GM10248 (cell line): ENCODE measurements at places on chromosomes 6 and 20.

DNA sequence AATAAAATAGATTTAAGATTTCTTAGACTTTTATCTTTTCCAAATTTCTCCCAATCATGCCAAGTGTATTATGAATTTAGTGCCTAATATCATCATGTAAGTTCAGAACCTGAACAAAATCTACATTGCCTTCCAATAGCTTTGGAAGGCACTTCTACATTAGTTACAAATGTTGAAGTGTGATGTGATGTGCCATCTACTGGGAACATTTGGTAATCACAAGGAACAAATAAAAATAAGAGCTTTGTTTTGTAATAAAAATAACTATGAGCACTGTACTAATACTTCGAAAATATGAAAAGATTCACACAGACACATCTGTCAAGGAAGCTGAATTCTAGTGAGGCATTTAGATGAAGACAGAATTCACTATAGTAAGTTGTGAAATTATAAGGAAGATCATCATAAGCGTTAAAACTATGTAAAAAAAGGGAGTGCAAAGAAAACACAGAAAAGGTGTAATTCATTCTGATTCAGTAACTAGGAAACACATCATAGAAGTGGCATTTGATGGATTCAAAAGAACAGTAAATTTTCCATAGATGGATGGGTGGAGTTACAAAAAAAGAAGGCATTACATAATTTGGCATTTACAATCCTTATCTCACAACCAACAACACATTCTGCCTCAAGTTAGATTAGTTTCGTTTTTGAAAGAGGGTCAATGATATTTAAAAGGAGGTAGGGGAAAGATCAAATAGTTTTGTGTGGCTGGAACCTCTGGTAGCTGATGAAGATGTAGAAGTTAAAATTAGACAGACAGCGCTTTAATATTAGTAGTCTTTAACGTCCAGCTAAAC lies 161.0 kb downstream of the ASCC3 start:
- DNase-seq = no peak

DNA sequence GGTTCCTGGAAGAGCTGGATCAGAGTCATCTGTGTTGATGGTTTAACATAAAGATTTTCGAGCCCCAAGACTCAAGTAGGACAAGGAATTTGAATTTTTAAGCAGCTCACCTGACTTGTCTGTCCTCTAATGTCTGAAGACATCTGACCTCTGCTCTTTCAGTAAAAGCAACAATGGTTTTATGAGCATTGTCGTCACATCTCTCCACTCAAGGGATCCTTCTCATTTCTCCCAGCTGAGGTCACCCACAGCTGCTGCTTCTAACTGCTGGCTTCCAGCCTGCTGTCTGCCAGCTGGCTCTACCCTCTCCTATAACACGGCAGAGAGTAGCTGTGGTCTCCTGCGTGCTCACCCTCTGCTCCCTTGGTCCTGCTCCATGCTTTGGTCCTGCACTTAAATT lies 24.7 kb upstream of the HDAC2 start:
- DNase-seq = no peak

- no peak for DNase-seq
Measured at GRCh38 chr20:51529758-51530157, 12.8 kb downstream of the NFATC2 start.

DNA sequence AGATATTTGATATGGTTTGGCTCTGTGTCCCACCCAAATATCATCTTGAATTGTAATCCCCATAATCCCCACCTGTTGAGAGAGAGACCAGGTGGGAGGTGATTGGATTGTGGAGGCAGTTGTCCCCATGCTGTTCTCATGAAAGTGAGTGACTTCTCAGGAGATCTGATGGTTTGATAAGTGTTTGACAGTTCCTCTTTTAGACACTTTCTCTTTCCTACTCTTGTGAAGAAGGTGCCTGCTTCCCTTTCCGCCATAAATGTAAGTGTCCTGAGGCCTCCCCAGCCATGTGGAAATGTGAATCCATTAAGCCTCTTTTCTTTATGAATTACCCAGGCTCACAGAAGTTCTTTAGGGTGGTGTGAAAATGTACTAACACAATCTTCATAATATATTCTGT lies 1404.0 kb upstream of the ADGRB3 start:
- DNase-seq = no peak

GRCh38 chr6:170053966-170054661 lies 236.8 kb downstream of the DLL1 start:
- no peak for DNase-seq

DNA sequence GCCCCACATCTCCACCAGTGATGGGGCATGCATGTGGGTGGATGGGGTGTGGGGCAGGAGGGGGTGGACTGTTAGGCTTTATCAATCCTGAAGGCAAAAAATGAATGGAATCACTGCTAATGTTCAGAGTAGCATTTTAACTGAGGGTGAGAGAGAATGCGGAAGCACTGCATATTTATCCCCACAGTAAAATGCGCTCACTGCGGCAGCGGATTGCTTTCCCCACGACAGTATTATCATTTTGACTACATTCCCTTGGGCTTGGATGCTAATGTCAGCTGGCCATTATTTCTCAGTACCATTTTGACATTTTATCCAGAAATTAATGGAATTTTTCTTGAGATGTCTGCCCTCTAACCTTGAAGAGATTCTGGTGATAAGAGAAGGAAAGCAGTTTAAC lies 13.4 kb downstream of the ALDH8A1 start:
- no peak for DNase-seq

GRCh38 chr6:99745651-99746050 lies 139.0 kb downstream of the PRDM13 start:
- DNase-seq = no peak

GRCh38 chr6:34128045-34128444 lies 17.8 kb downstream of the GRM4 start:
- no peak for DNase-seq

DNA sequence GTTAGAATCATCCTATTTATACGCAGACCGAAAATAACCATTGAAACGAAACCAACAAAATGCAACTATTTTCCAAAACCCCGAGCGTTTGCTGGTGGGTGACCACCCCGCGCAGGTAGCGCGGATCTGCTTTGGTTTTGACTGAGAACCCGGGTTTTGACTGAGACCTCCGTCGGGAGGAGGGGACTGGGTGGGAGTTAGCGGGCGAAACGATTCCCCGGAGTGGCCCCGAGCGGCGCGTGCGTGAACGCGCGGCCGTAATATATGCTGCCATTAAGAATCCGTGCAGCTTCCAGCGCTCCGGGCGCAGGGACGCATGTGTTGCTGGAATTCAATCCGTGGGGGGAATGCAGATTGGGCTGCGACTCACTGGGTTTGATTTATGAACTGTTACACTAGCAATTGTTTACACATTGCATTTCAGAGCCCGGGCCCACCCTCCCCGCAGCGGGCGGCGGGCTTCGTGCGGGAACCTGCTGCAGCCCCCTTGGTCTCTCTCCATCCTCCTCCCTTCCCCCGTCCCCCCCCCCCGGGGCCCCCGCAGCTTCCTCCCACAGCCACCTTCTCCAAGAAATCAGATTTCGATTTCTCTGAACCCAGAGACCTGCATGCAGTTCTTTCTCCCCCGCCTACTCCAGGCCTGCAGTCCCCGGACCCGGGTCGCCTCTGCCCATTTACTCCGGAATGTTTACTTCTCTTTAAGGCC lies 9.9 kb downstream of the NRN1 start:
- DNase-seq = no peak

DNA sequence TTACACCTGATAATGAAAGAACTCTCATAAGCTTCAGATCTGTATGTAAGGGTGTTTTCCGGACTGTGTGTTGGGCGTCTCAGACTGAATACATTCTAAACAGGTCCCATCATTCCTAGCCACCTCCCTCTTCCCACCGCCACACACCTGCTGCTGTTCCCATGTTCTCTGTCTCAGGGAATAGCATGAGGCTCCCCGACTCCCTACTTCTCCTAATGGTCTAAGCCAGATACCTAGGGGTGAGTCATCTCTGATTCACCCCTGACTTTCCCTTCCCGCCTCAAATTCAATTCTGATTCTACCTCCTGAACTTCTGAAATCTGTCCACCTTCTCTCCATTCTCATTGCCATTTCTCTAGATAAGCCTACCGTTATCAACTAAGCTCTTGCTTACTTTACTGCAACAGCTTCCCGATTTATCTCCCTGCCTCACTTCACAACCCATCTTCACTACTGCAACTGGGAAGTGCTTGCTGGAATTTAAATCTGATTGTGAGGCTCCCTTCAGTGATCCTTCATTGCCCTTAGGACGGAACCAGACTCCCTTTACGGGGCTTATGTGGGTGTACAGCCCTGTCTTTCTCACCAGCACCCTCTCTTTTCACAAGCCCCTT lies 1.6 kb downstream of the TMEM14A start:
- no peak for DNase-seq

DNA sequence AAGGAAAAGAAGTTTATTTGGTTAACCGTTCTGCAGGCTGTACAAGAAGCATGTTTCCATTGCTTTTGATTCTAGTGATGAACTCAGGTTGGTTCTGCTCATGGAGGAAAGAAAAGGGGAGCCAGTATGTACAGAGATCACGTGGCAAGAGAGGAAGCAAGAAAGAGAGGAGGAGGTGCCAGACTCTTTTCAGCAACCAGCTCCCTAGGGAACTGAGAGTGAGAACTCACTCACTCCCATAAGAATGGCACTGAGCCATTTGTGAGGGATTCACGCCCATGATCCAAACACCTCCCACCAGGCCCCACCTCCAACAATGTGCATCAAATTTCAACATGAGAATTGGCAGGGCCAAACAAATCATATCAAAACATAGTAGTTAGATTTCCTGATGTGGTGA lies 649.1 kb downstream of the EPM2A start:
- DNase-seq = no peak

DNA sequence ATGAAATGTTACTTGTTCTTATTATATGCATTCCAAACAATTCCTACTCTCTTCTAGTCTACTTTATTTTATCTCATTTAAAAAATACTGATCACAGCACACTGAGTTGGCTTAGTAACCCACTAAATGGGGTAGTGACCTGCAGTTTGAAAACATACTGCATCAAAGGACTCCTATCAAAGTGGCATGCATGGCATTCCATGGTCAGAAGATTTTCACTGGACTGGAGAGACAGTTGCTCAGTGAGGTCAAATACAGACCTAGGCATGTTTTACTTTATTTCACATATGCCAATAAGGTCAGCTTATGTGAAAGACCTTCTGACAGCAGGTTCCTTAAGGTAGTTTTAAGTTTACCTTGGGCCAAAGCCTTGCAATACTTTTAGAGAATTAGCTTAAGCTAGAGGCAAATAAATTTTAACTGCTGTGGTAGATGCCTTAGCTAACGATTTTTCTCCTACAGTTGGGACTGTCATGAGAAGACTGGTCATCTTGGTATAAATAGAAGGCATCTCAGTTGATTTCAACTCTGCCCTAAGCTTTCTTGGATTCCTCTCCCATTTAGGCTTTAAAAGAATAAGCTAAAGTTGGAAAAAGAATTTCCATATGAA lies 35.1 kb downstream of the TPD52L1 start:
- no peak for DNase-seq
